Head of caudate nucleus (tissue), 42 donors: ENCODE measurements at places on chromosomes 4 and X.

- DNase-seq: no peak
Observed at GRCh38 chrX:136130931-136131833, 16.2 kb upstream of the FHL1 start.

GRCh38 chr4:20317424-20317985 lies 65.8 kb downstream of the SLIT2 start:
- no peak for DNase-seq

GRCh38 chr4:89312066-89312465 lies 4.5 kb upstream of the GPRIN3 start:
- DNase-seq: no peak

DNA sequence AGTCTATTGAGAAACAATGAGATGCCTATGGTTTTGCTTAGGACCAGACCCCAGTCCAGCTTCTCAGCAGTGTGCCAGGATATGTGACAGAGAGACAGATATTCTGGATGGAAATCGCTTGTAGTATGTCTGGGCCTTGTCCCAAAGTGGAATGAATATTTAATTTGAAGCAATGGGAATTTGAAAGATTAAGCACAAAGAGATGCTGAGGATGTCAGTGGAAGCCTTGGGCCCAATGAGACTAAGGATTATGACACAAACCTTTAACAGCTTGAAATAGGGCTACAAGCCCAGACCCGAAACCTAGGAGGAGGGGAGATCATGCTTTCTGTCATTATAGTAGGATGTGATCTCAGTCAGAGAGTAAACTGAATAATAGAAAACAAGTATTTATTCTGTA lies 459.2 kb downstream of the FAT4 start:
- DNase-seq: no peak

DNA sequence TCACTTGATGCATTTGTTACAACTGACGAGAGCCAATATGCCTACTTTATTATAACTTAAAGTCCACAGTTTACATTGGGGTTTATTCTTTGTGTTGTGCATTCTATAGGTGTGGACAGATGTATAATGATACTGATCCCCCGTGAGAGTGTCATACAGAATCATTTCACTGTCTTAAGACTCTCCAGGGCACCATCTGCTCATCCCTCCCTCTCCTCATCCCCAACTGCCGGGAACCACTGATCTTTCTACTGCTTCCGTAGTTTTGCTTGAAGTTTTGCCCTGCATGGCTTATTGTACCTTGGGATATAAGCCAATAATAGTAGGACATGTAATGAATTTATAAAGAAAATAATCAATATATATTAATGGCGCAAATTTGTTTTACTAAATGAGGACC lies 137.8 kb upstream of the MSX1 start:
- no peak for DNase-seq

DNA sequence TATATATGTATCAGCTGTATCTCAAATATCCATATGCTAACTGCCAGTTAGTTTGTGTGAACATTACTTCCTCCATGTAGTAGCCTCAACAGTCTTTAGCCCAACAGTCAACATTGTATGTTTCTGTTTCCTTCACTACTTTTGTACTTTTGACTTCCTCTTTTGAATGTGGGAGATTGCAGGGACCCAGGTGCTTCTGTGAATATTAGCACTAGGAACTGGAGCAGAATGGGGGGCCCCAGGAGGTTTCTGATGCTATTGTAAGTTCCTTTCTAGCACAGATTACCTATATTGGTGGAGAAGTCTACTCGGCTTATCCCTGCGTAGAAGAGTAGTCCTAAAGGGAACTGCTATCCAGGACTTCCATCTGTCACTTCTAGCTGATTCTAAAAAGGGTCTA lies 2.3 kb downstream of the PLAC8 start:
- DNase-seq: no peak

DNA sequence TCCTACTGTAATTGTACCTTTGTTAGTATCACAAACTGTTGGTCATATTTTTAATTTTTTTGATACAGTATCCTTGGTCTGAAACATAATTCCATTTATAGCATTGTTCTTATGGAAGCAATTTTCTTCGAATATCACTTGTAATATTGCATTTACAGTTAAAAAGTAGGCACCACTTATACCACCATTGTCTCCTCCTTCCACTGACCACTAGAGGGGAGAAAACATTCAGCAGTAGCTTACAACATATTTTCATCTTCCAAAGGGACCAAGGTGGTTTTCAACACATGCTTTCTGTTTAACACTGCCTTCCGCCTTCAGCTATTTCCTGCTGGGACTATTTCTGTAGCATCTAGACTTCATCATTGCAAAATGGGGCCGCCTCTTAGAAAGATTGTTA lies 146.2 kb downstream of the COL4A6 start:
- no peak for DNase-seq

DNA sequence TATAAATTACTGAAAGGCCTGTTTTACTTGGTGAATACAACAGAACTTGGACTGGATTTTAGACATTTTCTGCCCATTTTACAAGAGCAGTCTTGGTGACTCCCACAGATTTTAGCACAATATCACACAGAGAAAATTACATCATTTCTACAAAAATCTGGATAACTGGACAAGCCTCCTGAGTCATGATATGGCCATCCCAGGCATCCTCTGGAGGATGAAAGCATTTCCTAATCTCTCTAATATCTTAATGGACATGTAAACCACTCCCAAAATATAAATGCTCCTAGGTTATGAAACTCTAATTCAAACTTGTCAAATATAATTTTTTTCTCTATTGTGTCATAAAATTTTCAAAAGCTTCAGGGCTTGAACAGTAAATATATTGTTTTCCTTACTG lies 1170.8 kb upstream of the PCDH7 start:
- DNase-seq: no peak

GRCh38 chrX:13658602-13659001 lies 5.7 kb downstream of the TCEANC start:
- no peak for DNase-seq

DNA sequence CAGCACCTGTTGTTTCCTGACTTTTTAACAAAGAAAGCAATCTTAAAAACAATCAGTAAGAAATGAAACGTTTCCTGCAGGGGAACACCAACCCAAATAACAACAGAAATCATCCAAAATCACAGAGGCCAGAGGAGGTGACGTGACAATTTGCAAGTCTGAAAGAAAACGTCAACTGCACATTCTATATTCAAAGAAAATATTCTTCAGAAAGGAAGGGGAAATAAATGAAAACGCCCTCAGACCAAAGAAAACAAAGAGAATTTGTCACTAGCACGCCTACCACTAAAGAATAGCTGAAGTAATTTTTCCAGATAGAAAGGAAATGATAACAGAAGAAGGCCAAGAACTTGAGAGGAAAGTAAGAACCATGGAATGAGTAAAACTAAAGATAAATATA lies 74.4 kb downstream of the CASP3 start:
- DNase-seq: no peak

- DNase-seq: no peak
Observed at GRCh38 chr4:87052615-87053014, 117.8 kb downstream of the AFF1 start.

DNA sequence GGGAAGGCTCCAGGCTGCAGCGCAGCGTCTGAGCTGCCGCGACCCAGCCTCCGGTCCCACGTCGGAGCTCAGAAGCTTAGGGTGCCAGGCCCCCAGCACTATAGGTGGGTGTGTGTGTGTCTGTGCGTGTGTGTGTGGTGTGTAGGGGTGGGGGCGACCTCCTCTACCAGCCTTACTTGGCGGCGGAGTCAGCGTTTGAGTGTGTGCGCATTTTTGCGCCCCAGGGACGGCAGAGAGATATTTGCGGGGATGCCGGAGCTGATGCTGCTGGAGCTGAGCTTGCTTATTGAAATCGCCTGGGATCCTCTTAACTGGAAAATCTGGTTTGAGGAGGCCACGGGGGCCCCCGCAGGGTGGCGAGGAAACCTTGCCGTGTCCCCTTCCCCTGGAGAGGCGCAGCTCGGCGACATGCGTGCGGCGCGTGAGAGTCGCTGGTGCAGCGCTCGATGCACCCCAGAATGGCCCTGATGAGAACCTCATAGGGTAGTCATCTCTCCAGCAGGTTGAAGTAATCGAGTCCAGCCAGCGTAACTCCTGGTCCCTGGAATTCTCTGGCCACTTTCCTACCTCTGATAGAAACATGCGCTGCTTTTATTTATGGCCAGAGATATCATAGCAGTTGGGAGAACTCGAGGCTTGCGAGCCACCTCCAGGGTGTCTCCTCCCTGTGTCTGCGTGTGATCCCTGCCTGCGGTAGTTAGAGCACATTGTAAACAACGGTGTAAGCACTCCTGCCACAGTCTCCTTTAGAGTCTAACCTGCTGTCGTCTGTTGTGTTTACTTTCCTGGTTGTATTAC lies 2.7 kb downstream of the ADGRL3 start:
- no peak for DNase-seq

- no peak for DNase-seq
Observed at GRCh38 chr4:108155373-108155772, 13.4 kb downstream of the LEF1 start.

DNA sequence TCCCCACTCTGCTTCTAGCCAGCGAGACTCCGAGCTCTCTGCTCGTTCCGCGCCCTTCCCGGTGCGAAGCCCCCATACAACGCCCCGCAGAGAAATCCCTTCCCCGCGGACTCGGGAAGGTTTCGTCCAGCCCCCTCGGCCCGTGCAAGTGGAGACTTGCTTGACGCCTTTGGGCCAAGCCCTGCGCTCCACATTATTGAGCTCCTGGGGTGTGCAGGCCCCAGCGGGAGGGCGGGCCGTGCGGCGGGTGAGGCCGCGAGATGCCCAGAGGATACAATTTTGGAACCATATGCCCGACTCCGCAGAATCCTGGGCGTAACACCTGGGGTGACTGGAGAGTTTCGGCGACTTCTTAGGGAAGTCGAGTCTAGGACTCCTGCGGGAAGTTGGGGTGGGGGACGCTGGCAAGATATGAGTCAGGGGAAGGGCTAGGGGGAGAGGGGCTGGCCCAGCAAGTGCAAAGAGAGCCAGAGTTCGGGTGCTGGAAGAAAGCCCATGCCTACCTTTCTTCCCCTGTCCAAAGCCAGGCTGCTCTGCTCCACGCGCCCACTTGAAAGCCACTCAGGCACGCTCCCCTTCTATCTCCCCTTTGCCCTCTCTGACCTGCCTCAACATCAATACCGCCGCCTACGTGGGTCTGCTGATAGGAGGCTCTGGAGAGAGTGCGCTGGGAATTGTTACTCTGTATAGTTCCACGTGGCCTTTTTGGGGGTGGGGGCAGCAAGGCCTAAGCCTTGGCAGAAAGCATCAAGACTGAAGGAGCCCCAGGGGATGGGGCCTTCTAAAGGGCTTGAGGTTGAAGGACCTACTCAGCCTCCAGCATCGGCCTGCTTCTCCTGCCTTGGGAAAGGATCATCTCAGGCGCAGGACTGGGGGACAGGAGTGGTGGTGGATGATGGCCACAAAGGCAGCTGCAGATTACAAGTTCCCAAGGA lies 1.2 kb upstream of the ELF4 start:
- DNase-seq: no peak

DNA sequence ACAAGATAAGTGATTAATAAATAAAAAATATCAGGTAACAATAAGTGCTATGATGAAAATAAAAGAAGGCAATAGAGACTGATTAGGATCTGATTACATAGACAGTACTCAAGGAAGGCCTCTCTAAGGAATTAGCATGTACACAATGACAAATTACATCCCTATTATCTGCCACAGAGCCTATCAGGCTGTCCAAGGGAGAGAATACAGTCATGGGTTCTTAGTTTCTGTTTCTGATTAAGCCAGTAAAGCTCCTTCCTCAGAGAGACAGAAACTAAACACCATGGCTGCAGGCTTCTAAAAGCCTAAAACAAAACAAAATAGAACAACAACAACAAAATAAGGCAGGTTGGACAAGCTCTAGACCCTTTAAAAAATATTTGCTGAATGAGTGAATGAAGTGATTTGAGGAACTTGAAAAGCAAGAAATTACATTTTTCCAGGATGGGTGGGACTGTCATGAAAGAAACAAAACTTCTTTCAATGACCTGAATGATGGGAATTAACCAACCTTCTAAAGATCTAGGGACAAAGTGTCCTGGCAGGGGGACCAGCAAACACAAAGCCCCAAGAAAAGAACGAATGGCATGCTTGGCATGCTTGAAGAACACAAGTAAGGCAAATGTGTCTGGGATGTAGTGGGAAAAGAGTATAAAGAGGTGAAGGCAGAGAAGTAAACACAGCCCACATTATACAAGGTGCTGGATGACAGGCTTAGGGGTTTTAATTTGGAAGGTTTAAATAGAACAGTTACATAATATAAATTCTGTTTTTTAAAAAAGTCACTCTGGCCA lies 44.1 kb downstream of the NAA11 start:
- no peak for DNase-seq

DNA sequence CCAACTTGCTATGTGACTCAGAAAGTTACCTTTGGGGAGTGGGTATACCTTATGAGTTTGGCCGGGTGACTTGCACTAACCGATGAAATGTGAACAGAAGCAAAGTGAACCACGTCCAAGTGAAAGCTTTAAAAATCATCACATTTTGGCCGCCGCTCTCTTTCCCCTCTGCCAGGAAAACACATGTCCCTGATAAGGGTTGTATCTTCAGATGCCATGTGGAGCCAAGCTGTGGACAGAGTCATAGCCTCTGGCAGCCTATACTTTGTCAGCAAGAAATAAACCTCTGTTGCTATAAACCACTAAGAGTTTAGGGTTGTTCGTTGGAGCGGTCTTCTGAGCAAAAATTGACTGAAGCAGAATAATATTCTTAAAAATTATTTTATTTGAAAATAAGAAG lies 92.3 kb downstream of the PRDM5 start:
- DNase-seq: no peak

DNA sequence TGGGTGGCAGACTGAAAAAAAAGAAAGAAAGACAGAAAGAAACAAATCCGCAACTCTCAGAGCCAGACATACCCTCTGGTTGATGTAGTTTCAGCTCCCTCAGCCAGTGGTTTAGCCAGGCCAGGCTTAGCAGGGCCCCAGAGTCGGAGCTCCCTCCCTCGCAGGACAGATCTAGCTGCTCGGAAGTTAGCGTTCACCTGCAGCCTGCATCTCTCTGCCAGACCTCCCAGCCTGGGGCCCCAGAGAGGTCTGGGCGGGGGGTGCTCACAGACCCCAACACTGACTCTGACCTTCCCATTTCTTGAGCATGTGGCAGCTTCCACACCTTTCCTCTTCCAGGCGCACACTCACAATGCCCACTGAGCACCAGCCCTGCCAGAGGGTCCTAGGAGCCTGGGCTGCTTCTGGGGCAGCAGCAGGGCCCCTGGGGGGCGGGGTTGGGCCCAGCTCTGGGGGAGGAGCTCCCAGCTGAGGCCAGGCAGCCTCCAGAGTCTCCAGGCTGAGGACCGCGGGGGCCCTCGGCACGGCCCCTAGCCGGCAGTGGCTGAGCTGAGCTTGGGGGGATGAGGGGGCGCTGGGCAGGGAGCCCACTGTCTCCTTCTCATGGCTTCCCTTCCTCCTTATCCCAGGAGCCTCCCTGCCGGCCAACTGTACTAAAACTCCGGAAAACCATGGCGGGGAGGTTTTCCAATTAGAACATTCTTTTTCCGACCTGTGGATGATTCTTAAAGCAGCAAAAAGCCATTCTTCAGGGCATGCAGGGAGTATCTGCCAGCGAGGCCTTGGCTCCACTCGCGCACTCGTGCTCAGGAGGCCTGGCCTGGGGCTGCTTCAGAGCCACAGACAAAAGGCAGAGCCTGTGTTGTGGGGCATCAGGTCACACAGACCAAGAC lies 4.6 kb upstream of the ZNF185 start:
- no peak for DNase-seq

- peak; percentile 82 for DNase-seq
Observed at GRCh38 chr4:121252224-121252806, 88.2 kb upstream of the TNIP3 start.
